HS-5 (cell line): ENCODE measurements at places on chromosomes 3 and 15.

DNA sequence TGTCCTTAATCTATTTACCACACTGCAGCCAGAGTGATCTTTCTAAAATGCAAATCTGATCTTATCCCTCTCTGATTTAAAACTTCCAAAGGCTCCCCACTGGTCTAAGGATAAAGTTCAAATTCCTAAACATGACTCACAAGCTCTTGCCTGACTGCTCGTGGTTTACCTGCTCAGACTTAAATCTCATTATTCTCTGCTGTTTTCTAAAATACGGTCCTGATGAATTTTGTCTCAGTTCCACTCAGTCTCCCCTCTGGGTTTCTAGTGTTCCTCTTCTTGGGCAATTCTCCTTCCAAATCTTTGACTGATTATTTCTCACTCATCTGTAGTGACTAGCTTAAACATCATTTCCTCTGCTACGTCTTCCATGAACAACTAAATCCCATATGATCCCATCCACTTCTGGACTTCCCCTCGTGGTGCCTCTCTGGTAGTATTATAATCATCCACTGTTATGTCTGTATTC, 108.3 kb downstream of the P3H2 start:
- peak; percentile 41 for DNase-seq

- no peak for DNase-seq
Observed at GRCh38 chr15:82931221-82931620, 21.3 kb downstream of the HOMER2 start.

- no peak for DNase-seq
Observed at GRCh38 chr3:110806924-110807323, 264.7 kb upstream of the NECTIN3 start.

- DNase-seq, result no peak
Observed at GRCh38 chr3:134654031-134654430, 3.2 kb upstream of the KY start.

DNA sequence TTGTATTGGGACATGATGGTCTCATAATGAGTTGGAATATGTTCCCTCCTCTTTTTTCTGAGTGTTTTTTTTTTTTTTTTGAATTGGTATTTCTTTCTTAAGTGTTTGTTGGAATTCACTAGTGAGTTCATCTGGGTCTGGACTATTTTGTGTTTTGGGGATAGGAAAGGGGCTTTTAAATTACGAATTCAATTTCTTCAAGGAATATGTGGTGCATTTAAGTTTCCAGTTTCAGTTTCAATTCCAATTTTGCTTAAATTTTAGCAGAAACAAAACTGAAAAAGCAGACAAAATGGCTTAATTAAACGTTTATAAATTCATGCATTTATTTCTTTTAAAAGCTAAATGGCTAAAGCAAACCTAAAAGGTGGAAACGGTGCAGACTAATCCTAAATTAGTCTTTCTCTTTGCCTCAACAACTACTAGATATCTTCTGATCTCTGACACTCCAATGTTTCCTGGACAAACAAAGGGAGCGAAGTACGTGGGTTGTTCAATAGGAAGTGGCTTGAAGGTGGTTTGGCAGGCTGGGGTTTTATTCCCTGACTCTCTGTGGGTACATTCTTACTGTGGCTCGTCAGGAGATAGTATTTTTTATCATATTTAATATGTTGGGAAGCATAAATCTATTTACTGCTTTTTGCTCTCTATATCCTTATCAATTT, 50.0 kb upstream of the CORO2B start:
- no peak for DNase-seq

- DNase-seq, result no peak
Observed at GRCh38 chr3:172201870-172202236, 162.5 kb downstream of the FNDC3B start.

DNA sequence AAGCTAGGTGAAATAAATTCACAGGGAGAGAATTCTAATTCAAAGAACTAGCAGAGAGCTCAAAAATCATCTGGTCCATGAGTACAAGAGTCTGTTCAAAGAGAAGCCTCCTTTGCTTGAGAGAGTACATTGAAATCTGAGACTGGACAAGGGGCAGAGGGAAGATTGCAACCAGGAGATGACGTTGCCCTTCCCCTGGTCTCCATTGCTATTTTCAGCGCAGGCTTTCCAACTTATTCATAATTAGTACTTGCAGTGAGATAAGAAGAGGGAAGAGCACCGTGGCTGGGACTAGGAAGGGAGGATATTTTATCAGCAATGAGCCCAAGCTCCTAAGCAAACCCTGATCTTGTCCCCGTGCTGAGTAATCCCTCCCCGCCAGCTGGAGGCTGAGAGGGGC, 251.8 kb upstream of the RORA start:
- no peak for DNase-seq

- DNase-seq, result no peak
Observed at GRCh38 chr15:60340207-60340921, 57.4 kb downstream of the ANXA2 start.

DNA sequence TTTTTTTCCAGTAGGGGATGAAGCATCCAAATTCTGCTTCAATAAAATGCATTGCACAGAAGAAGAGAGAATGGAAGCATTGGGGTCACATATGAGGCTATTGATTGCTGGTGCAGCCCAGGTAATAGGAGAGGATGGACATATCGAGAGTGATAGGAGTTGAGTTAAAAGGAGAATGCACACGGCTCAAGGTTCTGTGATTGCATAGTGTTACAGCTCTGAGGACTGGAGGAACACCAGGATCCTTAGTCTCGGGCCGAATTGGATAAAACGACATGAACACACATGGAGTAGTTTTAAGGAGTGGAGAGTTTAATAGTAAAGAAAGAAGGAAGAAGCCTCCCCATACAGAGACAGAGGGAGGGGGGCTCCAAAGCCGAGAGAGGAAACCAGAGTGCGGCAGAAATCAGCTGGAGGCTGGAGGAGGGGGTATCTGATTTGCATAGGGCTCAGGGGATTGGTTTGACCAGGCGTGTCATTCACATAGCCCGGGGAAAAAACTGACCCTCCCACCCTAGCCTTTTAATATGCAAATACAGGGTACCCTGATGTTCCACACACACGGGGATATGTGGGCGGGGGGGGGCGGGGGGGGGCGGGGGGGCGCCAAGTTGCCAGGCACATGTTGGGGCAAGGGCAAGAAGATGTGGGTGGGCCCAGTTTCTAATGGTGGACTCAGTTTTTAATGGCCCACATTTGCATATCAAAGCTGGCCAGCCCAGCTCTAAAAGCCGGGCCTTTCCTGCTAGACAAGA, 156.9 kb downstream of the AGBL1 start:
- no peak for DNase-seq

- DNase-seq, result no peak
Observed at GRCh38 chr3:156682501-156682900, 8.1 kb downstream of the TIPARP start.

DNA sequence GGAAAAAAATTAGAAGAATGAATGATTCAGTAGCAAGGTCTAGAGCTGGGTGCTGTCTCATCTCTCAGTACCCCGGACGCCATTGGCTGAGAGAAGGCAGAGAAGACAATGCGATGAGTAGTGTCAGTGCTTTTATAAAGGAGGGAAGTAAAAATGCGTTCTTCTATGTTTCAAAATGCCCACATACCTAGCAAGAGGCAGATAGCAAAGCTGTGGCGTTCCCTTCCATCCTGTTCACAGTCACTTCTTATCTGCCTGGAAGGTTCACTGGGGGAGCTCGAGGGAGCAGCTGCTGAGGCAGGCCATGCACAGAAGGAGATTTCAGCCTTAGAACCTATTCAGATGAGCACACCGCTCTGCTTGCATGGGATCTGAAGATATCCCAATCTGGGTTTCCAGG, 234.0 kb downstream of the RPLP1 start:
- DNase-seq, result no peak

DNA sequence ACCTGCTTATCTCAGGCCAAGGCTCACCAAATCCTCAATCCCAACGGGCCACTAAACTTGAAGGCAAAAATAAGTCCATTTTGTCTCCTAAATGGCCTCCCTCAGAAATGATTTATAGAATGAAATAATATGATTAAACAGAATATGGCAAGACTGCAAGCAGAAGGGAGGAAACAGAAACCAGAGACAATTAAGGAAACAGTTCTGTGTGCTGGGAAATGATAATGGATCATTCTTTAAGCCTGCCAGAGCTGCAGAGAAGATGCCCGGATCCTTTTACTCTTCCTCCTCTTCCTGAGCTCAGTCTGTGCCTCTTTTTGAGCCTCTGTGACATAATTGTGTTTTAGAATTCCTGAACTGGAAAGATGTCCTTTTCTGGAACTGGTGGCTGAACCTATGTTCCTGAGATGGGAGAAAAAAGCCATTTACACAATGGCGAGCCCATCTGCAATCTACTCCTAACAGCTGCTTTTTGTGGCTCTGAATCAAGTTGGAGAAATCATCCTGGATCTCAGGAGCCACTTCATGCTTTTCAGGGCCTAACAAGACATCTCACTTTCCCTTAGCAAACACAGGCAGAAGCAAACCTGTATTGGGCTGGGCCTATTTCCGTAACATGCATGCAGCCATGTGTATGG, 2.8 kb upstream of the ABHD2 start:
- DNase-seq, result no peak

DNA sequence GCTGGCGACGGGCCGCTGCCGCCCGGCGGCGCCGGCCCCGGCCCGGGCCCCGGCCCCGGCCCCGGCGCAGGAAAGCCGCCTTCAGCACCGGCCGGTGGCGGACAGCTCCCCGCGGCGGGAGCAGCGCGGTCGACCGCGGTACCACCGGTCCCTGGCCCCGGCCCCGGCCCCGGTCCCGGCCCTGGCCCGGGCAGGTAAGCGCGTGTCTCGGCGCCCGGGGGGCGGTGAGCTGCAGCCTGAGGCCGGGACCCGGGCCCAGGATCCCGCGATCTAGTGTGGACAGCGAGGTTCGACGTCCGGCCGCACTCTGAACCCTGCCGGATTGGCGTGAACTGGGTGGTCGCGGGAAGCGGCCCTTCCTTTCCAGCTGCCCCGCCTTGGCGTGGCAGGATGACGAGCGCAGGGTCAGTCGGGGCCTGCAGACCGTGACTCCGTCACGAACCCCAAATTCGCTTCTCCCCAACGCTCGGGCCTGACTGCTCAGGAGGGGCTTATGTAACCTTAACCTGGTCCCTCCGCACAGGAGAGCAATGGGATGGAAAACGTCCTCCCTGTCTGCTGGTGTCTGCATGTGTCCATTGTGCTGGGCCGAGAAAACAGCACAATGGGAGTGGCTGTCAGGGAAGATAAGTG, 472 bp downstream of the BSN start:
- no peak for DNase-seq

- DNase-seq, result no peak
Observed at GRCh38 chr3:169662132-169662842, 1.2 kb downstream of the MECOM start.

GRCh38 chr15:80990955-80991354, 1.3 kb upstream of the MESD start:
- no peak for DNase-seq

DNA sequence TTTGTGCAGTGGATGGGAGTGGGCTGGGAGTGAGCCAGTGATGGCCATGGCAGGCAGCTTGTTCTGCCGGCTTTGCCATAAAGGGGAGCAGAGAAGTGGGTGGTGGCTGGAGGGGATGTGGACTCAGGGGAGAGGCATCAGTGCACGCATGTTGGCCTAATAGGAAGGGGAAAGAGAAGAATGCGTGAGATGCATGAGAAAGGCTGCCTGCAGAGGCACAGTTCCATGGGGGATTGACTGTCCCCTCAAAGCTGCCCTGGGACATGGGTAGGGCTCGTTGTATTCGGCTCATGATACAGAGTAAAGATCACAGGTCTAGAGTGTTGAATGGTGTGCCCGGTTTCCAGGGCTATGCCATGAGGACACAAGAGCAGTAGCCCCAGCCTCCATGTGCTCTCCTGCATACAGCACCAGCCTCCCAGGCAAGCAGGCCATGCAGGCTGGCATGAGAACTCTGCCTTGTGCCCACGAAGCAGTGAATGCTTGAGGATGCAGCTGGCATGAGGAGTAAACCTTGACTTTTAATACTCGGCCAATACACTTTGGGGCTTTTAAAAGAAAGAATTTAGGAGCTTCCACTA, 68.0 kb upstream of the SNRPA1 start:
- no peak for DNase-seq

DNA sequence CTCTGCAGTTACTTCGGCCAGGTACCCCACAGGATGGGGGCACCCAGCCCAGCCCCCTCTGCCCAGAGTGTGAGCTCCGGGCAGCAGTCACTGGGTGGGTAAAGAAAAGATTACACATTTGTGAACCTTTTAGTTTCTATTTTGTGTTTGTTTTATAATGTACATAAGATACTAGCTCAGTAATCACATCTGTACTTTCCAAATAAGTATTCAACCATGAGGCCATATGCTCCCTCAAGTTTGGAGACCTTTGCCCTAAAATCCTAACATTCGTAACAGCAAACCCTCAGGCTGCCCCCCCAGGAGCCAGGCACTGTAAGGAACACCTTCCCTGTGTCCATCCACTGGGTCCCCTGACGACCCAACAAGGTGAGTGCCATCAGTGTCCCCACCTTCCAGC, 68.3 kb upstream of the SLC6A6 start:
- DNase-seq, result no peak

- no peak for DNase-seq
Observed at GRCh38 chr15:90022905-90023700, 22.0 kb downstream of the ZNF710 start.

DNA sequence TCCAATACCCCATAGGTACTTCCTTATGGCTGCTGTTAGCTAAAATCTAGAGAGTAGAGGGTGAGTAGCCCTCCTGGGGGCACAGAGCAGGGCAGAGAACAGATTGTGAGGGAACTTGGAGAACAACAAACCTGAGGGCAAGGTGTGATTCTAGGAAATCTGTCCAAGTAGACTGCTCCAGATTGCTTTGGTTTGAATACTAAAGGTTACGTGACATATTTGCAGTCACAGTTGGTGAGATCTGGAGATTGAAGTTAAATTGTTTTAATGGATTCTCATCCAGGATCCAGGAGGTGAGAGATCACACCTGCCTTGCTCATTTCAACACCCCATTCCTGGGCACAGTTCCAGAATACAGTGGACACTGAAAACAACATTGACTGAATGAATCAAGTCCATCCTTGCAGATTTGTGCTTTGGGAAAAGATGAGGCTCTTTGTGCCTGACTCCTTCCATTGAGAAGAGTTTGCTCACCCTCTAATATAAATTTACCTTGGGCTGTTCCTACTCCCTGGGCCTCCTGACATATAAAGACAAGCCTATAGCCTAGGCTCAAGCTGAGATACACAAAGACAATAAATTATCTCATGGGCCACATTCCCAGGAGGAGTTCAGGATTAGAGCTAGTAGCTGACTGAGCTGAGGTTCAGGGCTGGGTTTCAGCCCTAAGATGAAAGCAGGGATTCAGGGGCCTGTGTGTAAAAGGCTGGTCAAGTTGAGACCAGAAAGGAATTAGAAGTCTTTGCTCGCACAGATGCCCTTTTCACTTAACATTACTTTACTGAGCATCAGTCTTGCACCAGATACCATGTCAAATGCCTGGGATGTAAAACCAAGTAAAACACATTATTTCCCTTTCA, 400.9 kb upstream of the MCTP2 start:
- no peak for DNase-seq
